ENCODE measurements at places on chromosomes 1 and 21.

DNA sequence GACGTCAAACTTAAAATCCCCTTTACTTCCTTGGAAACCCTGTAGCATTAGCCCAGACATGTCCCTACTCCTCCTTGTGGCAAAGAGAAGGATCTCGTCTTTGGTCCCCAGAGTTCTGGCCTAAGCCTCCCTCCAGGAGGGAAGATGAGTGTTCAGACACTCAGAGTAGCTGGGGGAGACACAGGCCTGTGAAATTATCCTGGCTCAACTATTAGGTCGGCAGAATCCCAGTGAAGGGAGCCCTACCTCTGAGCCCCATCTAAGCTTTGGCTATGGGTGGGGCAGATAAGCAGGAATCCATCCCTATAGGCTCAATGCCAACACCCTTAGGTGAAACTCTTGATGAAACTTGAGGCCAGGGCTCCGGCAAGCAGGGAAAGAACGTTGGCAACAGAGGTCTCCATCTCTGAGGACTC, 1.7 kb upstream of the SFN start:
- no peak for DNase-seq

DNA sequence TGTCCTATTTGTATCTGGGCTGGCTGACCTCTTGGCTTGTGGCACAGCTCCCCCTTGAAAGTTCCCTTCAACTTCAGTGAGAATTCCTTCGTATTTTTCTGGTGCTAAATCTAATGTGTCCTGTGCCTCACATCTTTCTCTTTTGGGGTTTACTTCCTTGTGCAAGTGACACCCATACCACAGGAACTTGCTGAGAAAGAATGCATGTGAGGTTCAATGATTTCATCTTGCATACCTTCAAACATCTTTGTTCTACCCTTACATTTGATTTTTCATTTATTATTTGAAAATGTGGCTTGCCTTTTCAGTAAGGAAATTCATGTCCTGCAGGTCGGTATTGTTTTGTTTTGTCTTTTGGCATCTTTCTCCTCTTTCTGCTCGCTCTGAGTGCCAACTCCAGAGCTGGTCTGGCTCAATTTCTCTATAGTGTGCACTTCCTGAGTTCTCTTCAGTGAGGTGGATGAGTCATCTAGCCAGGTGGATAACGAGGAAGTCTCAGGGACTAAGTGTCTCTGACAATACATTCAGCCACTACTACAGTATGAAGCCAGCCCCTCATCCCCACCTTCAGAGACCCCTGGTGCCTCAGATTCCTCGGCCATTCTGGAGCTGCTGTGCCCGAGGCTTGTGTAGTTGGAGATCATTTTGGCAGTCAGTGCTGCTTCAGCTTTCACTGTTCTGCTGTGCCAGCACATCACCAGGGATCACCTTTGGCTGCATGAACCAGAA, 59.5 kb downstream of the RIPK4 start:
- DNase-seq: no peak

GRCh38 chr1:78916986-78917385, 89.5 kb downstream of the ADGRL4 start:
- no peak for DNase-seq

- no peak for DNase-seq
Observed at GRCh38 chr1:27162090-27162489, 7.2 kb upstream of the SLC9A1 start.

GRCh38 chr1:81967951-81968350, 167.2 kb downstream of the ADGRL2 start:
- DNase-seq: peak; percentile 17

GRCh38 chr1:111480674-111481073, 6.9 kb downstream of the C1orf162 start:
- no peak for DNase-seq

DNA sequence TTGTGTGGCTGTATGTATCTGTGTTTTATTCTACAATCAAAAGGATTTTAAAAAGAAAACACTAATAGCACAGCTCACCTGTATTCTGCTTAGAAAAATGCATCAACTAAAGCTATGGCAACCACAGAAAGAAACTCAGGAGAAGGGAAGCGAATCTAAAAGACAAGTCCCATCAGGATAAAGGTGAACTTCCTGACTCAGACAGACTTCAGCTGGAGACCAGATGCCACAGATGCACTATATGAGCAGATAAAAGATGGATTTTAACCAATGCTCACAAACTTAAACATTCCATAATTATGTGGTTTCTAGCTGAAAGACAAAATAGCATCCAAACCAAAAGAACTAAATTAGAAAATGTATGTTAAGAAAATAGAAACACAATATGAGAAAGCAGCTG, 231.0 kb downstream of the RERE start:
- DNase-seq: no peak

DNA sequence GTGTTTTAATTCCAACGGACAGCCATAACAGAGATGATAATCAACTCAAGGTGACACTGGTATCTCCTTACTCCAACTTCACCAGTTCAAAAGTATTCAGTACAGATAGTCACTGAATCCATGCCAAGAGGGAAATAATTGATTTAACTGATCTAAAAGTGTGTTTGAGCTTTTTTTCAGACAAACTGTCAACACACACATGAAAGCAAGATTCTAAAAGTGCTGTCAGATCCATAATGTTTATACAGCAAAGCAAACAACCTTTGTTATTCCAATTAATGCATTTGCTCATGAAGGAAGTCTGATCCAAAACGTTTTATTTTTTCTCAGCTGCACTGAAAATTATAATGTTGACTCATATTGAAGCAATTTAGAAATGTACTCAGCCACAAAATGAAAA, 5.9 kb upstream of the PRKAA2 start:
- no peak for DNase-seq

GRCh38 chr1:55210990-55211801, 4.0 kb downstream of the USP24 start:
- peak; percentile 8 for DNase-seq
